Activated CD8-positive, alpha-beta memory T cell treated with anti-CD3 and anti-CD28 coated beads for 24 hours (primary cell): ENCODE measurements at places on chromosomes 13 and 19.

DNA sequence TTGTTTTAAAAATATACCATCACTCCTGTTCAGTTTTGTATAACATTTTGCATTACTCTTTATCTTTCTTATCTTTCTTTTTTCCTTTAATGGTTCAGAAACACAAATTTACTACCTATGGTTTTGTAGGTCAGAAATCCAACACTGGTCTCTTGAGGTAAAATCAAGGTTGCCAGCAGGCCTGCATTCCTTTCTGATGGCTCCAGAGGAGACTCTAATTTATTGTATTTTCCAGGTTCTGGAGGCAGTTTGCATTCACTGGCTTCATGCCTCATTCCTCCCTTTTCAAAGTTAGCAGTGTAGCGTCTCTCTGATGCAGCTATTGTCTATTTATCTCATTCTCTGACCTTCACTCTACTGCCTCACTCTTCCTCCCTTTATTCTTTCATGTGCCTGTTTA is 767.4 kb downstream of the SLITRK6 start:
- no peak for DNase-seq

DNA sequence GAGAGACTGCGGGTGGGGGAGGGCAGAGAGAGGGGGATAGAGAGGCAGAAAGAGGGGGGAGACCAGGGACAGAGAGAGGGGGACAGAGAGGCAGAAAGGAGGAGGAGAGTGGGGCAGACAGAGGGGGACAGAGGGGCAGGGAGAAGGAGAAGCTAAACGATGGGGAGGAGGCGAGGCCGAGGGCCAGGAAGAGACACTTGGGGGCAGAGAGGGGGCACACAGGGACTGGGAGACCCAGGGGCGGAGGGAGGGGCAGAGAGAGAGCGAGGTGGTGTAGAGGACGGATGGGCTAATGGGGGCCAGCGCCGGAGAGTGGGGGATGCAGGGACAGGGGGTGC is 666 bp downstream of the MEIS3 start:
- DNase-seq: no peak

- peak; percentile 71 for DNase-seq
Observed at GRCh38 chr19:39941615-39942365, 7.4 kb upstream of the FCGBP start.

DNA sequence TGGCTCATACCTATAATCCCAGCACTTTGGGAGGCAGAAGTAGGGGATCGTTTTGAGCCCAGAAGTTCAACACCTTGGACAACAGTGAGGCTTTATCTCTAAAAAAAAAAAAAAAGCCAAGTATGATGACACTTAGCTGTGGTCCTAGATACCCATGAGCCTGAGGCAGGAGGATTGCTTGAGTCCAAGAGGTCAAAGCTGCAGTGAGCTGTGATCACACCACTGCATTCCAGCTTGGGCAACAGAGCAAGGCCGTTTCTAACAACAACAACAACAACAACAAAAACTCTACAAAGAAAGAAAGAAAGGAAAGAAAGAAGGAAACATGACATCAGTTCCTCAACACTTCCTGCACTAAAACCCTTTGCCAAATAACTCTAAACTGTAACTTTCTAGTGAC is 265.1 kb upstream of the DACH1 start:
- no peak for DNase-seq

GRCh38 chr13:33033986-33034385 is 17.8 kb downstream of the KL start:
- no peak for DNase-seq

DNA sequence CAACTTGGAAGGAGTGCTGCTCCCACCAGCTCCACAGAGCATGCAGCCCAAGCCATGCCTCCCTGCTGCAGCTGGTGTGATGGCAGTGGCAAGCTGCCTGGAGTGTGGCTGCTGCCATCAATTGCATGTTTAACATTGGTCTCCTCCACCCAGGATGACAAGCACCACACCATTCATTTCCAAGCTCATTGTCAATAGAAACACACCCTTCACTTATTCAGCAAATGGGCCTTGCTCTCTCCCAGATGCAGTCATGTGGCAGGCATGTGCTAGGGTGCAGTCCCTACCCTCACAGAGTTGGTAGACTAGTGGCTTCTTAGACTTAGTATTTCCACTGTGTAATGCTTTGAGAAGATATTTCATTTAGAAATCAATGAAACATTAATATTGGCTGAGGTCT is 70.8 kb upstream of the FGF14 start:
- no peak for DNase-seq

DNA sequence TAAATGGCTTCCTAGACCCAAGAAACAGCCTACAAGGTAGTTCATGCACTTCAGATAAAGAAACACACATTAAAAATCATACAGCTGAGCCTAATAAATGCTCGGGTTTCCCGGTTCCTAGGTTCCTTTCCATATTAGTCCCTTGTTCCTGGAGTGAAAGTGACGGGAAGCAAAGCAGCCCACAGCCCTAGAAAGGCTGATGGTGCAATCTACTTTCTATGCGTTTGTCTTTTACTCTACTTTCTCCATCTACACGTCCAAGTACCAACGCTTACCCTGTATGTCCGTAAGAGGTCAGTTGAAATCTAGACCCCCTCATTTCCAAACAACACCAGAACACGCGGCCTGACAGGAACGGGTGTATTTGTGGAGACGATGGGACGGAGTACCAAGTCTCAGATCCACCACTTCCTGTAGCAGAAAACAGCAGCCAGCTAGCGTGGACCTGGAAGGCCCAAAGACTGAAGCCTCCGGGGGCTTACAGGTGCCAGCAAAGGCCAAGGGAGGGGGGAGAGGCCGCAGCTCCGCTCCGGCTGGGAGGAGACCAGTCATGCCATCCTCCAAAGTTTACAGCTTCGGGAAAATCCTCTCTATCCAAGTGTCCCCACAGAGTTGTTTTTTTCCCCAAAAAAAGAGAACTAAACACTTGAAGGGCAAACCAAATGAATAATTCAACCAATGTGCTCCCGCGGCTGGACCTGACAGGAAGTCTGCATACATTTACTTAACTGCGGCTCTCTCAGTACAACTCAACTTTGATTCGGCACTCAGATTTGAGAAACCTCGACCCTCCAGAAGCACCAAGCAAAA is 34.1 kb downstream of the STK24 start:
- DNase-seq: no peak

DNA sequence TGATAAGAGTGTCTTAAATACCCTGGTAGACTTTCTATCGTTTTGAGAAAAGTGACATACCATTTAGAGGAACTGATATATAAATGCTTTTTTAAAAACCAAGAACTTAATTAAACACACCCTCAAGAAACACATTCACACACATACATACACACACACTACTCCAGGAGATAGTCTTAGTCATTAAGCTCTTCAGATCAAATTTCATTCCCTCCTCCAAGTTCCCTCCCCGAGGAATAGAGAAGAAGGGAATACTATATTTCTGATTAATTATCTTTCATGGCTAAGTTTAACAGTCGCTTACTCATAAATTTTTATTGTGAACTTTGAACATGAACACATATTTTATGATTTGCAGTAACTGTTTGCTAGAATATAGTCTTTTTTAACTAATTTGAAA is 1109.5 kb downstream of the SLITRK1 start:
- DNase-seq: no peak
